ENCODE measurements at places on chromosomes 7 and 10. TPM values are rescaled to one million over a fixed set of nuclear protein-coding genes. Genes with fewer than 3 reads are reported as not detected.

- DNase-seq: no peak
These were observed 35.5 kb downstream of the RPA3 start for GRCh38 chr7:7682861-7683260.

DNA sequence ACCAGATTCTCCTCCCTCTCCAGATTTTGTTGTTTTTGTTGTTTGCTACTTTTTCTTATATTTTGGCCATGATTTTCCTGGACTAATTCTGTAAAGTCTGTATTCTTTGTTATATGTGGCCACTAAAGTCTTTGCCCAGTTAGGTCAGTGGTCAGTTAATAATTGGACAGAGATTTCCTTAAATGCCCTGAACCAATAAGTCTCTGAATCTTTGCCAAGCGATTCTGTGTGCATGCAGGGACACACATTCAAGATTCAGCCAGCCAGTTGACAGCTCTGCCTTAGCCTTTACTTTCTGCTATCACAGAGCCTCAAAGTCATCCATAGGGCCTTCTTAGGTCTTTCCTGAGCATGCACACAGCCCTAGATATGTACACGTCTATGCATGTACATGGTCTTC is 11.0 kb upstream of the COL17A1 start:
- no peak for DNase-seq

GRCh38 chr10:69466158-69466490 is 14.9 kb downstream of the TSPAN15 start:
- DNase-seq: peak; percentile 12

Gene GRM3
- total RNA-seq: not detected

Gene SPDYE2B
- not detected for total RNA-seq

DNA sequence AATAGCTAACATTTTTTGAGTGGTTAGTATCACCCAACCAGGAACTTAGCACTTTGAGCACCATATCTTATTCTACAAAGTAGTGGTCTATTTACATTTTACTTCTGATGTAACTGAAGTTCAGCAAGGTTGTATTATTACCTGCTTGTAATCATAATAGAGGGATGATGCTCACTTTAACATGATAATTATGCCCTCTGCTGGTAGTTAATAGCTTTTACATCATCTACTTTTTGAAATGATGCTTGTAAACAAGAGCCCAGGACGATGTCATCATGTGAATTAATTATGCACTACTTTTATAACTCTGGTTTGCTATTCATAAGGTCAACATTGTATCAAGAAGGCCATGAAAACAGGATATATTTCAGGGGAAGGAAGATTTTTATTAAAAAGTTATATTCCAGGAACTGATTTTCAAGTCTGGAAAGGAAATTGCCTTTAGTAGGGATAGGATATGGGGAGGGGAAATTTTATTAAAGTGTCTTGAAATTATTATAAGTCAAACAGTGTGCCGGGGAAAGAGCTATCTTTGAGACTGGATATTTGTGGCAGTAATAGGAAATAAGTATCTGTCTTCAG is 80.3 kb upstream of the SCIN start:
- no peak for DNase-seq

GRCh38 chr10:116169782-116170445 is 103.1 kb downstream of the GFRA1 start:
- no peak for DNase-seq

DNA sequence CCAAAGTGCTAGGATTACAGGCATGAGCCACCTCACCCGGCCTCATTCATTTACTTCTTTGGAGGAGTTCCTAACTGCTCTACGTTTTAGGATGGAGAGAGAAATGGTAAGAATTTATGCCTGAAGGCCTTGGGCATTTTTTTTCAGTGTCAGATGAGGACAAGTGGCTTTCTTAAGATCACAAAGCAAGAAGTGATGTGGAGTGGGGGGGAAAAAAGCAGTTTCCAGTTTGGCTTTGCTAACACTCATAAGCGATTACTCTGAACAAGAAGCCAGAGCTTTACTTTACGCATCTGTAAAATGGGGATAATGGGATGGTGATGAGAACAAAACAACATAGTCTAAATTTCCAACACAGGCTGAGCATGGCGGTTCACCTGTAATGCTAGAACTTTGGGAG is 2.6 kb upstream of the PPIA start:
- DNase-seq: no peak

Gene OPN1SW
- total RNA-seq: not detected

GRCh38 chr10:65845916-65846315 is 1079.9 kb upstream of the LRRTM3 start:
- DNase-seq: no peak

DNA sequence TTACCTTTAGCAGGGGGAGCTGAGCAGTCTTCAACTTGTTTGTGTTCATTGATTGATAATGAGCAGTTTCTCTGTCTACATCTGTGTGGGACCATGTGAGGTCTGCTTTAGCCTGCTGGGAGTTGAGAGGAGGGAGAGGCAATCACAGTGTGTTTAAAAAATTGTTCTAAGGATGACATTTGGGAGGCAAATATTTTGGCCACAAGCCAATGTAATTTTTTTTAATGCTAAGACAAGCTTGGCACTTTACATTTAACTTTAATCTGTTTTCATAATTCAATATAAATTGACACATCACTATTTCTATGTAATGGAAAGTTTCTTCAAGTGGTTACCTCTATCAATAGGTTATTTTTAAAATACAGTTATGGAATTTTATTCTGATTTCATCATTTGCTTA is 55.9 kb upstream of the SEMA3A start:
- no peak for DNase-seq

Gene CCDC71L
- total RNA-seq: 33.8 TPM

- no peak for DNase-seq
These were observed 23.9 kb upstream of the TMEM273 start for GRCh38 chr10:49212076-49212475.

DNA sequence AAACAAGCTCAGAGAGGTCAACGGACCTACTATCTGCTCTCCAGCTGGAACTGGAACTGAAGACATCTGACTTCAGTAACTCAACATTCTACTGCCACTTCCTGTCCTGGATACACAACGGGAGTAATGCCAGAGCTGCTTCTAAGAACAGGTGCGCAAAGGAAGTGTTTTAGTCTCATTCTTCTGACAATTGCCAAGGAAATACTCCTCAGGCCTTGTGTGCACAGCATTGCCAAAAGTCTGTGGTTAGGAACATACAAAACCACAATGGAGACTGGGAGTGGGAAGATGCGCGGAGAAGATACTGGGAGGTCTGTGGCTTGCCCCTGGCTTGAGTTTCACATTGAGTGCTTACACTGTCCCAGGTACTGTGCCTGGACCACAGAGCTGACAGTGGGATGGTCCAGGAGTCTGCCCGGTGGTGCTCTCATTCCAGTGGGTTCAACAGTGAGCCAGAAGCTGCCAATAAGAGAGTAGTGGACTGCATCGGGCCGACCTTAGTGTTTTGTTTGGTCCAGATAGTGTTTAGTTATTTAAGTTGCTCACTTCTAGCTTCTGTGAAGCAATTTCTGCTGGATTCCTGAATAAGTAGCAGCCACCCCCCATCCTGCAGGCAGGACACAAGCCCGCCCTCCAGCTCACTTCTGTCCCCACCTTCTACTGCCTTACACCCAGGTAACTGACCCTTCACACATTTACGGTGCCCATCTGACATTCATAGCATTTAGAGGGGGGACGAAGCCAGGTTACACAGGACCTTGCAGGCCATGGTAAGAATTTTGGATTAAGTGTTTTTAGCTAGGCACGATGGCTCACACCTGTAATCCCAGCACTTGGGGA is 10.3 kb downstream of the TBL2 start:
- no peak for DNase-seq

Gene IL6
- total RNA-seq: not detected

DNA sequence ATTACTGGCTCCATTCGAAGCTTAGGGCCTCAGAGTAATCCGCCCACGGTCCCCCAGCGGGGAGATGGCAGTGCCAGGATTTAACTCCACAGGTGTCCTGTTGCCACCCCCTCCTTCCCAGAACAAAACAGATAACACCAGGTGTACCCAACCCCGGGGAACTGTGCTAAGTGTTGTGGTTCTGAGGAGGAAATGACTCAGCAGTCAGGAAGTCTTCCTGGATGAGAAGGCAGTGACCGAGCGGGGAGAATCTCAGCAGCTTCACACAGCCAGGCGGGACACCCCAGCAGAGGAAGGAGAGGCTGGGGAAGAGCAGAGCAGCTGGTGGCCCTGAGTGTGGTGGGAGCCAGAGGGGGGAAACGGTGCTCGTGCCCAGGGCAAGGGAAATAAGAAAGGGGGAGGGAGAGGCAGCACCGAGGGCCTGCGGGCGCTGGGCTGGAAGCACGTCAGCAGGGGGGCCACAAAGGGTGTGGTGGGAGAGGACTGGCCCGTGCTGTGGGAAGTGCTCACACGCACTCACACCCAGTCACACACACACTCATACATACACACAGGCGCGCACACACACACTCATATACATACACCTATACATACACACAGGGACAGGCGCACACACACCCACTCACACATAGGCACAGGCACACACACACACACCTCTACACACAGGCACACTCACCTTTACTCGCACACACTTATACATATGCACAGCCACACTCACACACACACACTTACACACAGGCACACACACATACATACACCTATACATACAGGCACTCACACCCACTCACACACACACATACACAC is 59.8 kb upstream of the CHST15 start:
- DNase-seq: peak; percentile 62

DNA sequence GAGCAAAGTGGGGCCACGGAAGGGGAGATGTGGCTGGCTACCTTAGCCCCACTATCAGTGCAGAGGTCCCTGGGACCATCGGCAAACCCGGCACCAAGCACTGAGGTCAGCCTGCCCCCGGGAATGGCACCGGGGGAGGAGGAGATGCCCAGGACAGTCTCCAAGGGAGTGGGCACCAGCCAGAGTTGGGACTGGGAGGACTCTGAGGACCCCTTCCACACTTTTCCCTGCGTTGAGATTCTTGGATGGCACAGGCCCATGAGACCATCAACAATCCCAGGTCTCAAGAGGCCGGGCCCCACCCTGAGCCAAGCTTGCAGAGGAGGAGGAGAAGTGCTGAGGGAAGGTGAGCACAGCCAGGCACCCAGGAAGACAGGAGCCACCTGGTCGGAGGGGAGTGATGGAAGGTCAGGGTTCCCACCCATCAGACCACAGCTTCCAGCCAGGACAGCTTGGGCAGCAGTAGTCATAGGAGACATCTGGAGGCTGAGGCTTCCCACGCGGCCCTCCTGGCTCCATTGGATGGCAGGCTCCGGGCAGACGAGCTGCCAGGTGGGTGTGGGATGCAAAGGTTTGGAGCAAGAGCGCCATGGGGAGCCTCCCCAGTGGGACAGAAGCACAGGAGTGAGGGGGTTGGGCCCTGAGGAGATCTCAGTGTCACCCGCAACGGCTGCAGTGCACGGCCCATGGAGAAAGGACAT is 2.6 kb upstream of the OPN4 start:
- DNase-seq: no peak

Gene GIMAP5
- 27.6 TPM for total RNA-seq

Gene UBE2D1
- 9.9 TPM for total RNA-seq
